Endothelial cell (in vitro differentiated cells): ENCODE measurements at places on chromosomes 13 and 19. TPM values are rescaled to one million over a fixed set of nuclear protein-coding genes. Genes with fewer than 3 reads are reported as not detected.

RFPL4AL1 gene
- not detected for total RNA-seq

ZNF208 gene
- total RNA-seq = 1.7 TPM

MAST1 gene
- 4.1 TPM for total RNA-seq

LHFPL6 gene
- total RNA-seq = 38.5 TPM

ONECUT3 gene
- total RNA-seq = not detected

CEACAM1 gene
- total RNA-seq = 9.3 TPM

EFNA2 gene
- total RNA-seq = 14.6 TPM

SIGLEC10 gene
- not detected for total RNA-seq

CYP4F2 gene
- total RNA-seq = not detected

- DNase-seq = no peak
These were observed 9.5 kb downstream of the POLR1D start for GRCh38 chr13:27631156-27631555.

GRCh38 chr13:44347949-44348348, 25.7 kb upstream of the SERP2 start:
- no peak for DNase-seq

DNA sequence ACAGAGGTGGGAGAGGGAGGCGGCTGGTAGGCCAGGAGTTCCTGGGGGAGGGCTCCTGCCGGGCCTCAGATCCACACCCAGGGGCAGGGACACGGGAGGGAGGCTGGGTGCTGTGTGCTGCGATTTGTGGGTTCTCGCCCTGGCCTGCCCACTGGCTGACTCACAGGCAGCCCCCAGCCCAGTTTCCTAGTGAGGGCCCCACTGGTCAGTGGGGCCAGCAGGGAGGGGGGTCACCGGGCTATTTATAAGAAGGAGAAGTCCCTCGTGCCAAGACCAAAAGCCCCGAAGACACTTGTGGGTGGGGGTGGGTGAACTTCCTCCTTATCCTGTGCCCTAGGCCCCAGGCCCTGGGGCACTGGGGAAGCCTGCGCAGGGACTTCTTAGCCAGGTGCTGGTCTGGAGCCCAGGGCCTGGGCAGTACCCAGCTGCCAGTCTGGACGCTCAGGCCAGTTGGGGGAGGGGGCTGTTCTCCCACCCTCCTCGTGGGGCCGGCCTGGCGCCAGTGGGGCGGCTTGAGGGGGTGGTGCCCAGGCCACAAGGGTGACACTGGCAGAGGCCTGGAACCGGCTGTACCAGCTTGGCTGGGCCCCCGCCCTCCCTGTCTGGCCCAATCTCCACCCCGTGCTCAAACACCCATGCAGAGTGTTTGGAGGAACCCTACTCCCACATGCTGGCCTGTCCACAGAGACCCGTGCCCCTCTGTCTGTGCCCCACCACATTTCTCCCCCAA, 5.0 kb upstream of the JUNB start:
- DNase-seq = no peak

DNA sequence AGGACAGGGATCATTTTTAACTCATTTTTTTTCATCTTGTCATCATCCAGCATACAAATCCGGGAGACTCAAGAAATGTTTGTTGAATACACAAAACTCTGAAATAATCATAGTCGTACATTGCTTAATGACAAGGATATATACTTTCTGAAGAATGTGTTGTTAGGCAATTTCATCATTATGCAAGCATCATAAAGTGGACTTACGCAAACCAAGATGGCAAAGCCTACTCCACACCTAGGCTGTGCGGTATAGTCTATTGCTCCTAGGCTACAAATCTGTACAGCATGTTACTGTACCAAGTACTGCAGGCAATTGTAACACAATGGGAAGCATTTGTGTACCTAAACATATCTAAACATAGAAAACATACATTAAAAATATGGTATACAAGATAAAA, 264.1 kb downstream of the TSHZ3 start:
- DNase-seq = no peak

- no peak for DNase-seq
These were observed 12.1 kb upstream of the CEACAM3 start for GRCh38 chr19:41784312-41784711.

GRCh38 chr13:112928020-112928971, 40.7 kb upstream of the MCF2L start:
- DNase-seq = no peak

DNA sequence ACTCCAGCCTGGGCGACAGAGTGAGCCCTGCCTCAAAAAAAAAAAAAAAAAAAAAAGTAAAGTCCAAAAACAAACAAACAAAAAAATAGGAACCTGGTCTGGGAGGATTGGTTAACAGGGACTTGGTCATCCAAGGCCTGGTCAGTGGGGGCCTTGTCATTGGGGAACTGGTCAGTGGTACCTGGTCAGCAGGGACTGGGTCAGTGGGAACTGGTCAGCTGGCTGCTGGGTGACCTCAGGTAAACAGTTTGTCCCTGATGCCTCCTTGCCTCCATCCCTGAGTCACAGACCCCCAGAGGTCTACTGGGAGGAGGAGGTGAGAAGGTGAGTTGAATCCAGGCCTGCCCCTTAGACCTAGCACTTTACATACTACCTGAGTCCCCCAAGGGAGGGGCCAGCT, 5.7 kb upstream of the ZNF14 start:
- DNase-seq = no peak

- no peak for DNase-seq
These were observed 57.8 kb downstream of the COG3 start for GRCh38 chr13:45522571-45522970.

DNA sequence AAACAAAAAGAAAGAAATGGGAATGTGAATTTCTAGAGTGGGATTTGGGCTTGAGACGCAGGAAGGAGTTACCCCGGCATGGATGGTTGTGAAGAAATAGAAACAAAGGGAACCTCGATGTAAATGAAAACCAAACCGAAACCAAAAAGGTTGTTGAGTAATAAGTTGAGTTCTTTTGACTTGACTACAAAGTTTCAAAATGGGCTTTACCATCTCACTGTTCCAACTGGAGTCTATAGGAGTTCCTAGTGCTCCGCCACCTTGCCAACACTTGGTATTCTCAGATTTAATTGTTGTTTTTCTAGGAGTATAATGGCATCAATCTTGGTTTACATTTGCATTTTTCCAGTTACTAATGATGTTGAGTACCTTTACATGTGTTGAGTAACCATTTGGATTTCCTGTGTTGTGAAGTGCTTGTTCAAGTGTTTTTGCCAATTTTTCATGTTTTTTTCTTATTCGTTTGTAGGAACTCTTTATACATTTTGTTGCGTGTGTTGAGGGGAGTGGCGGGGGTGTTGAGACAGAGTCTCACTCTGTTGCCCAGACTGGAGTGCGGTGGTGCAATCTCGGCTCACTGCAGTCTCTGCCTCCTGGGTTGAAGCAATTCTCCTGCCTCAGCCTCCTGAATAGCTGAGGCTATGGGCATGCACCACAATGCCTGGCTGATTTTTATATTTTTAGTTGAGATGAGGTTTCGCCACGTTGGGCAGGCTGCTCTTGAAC, 9.2 kb downstream of the UBE2S start:
- DNase-seq = no peak

GRCh38 chr13:21453387-21454081, 5.6 kb downstream of the ZDHHC20 start:
- DNase-seq = no peak

DNA sequence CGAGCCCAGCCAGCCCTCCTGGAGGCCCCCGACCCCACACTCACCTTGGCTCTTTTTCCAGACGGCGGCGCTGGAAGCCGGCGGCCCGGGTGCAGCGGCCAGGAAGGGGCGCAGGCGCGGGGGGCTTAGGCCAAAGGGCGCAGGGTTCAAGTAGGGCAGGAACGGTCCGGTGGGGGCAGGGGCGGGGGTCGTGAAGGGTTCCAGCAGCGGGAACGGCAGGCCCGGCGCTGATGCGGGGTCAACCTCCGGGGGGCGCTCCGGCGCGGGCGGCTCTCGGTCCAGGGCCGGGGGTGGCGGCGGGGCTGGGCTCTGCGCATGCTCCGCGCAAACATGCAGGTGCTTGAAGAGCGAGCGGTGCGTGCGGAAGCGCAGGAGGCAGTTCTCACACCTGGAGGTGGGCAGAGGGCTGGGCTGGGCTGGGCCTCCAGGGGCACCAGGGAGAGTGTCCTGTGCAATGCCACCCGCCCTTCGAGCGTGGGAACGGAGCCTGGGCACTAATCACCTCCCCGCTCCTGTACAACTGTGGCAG, 2.3 kb downstream of the ZNF414 start:
- no peak for DNase-seq

- no peak for DNase-seq
These were observed 518 bp upstream of the PLPP2 start for GRCh38 chr19:291561-292280.

DNA sequence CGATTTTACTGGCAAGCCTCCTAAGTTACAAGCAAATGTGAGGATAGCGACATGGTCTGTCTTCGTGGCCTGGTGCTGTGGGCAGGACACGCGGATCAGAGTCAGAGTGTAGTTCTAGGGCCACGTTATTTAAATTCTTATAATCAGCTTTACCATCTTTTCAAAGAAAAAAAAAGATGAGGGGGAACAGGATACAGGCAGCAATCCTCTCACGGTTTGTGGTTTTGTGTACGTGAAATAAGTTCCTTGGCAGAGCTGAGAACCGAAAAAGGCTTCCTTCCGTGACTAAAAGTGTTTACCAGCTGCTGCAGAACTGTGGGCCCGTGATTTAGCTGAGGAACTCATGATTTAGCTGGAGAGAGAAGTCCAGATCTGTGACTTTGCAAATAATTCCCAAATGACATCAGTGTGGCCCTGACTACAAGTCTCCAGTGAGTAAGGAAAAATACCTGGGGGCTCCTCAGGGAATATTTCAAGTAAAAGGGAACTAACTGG, 27.2 kb downstream of the RCBTB2 start:
- no peak for DNase-seq

GRCh38 chr13:23701636-23702035, 131.4 kb downstream of the TNFRSF19 start:
- DNase-seq = no peak

DNA sequence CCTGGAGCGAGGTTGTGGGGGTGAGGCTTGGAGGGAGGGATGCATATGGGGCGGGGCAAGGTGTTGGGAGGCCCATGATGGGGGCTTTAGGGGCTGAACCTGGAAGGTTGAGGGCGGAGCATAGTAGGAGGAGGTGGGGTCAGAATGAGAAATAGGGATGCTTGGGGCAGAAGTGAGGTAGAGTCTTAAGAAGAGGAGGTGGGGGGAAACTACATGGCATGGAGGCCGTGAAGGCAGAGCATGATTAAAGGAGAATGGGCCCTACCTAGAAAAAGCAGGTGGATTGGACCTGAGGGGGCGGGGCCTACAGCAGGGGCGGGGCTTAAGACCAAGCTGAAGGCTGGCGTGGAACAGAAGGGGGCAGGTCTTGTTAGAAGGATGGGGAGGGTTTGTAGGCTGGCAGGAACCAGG, 799 bp downstream of the NR1H2 start:
- DNase-seq = no peak

DNA sequence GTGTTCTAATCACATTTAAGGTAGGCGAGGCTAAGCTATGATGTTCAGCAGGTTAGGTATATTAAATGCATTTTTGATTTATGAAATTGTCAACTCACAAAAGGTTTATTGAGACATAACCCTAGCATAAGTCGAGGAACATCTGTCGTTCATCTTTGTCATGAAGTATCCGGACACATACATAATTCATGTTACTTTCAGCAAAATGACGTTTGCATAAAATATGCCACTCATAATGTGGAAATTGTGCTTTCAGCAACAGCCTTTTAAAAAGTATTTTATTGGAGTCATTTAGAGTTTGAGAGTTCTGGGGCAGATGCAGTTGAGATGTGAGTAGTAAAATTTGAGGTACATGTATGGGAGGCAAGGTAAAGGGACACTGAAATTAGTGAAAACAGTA, 66.4 kb downstream of the NAA16 start:
- DNase-seq = no peak

DNA sequence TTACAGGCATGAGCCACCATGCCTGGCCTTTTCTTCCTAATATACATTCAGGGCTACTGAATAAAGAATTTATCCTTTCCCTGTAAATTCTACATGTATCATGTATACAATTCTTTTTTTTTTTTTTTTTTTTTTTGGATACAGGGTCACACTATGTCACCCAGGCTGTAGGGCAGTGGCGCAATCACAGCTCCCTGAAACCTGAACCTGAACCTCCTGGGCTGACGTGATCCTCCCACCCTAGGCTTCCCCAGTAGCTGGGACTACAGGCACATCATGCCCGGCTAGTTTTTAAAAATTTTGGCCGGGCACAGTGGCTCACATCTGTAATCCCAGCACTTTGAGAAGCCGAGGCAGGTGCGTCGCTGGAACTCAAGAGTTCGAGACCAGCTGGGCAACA, 6.5 kb upstream of the SLC44A2 start:
- no peak for DNase-seq

GRCh38 chr13:49571299-49572240, 13.8 kb downstream of the RCBTB1 start:
- no peak for DNase-seq

DNA sequence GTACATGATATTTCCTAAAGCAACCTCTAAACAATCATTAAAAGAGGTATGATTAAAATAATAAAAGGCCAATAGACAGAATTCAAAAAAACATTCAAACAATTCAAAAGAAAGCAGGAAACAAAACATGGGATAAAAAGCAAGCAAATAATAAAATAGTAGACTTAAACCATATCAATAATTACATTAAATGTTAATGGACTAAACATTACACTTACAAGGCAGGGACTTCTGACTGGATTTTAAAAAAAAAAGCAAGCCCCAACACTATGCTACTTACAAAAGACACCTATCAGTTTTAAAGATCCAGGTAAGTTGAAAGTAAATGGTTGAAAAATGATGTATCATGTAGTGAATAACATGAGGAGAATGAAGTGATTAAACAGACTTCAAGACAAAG, 65.2 kb downstream of the KLF2 start:
- no peak for DNase-seq

DNA sequence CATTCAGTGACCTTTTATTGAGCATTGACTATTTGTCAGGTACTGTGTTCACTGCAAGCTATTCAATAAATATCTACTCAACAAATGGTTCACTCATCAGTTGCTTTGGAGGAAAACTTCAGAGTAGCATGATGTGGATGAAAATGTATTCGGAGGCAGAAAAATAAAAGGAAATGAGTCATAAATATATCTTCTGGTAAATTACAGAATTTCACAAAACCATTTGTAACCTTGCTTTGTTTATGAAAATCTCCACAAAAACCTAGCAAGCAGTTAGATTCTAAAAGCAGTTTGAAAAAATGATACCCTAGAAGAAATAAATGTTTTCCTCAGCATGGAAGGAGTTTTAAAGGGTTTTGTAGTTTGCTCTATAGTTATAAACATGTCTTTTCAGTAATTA, 399.6 kb downstream of the LMO7 start:
- DNase-seq = no peak

GRCh38 chr13:37870895-37871550, 1.5 kb upstream of the TRPC4 start:
- no peak for DNase-seq

- DNase-seq = no peak
These were observed 433.7 kb downstream of the DIAPH3 start for GRCh38 chr13:59730026-59730425.
